ENCODE measurements at places on chromosomes 2 and 18.

GRCh38 chr2:80858965-80859364 is 554.4 kb upstream of the LRRTM1 start:
- DNase-seq, result no peak

DNA sequence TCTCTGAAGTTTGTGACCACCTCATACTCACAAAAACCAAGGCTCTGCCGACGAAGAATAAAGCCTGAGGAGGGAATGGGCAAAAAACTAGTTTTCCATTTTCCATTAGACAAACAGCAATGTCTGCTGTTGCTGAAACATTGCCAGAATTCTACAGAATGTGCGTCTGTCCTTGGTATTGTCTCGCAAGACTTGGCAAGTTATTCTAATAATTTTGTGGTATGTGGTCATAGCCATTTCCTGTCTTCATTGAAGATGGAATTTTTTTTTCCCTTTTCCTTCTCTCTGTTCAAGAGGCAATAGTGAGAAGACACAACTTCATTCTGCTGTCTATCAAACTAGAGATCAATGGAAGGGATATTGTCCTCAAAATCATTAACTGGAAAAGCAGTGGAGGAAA is 296.1 kb downstream of the RND3 start:
- DNase-seq, result no peak

DNA sequence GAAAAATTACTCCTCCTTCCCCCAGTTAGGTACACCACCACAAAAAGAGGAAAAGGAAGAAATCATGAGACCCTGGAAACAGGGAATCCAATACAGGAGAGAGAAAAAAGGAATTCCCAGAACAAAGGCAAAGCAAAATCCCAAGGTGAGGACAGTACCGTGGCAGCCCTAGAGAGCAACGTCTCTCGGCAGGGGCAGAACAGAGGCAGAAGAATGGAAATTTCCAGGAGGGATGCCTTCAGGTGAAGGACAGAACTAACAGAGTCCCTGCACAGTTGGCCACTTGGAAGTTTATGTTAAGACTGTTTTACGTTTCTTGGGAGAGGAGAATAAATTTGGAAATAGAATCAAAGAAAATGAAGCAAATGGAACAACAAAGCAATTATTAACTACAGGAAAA is 27.7 kb downstream of the GRB14 start:
- no peak for DNase-seq

GRCh38 chr2:175861958-175862357 is 140.1 kb downstream of the LNPK start:
- DNase-seq, result no peak

GRCh38 chr2:149344105-149344504 is 13.7 kb downstream of the LYPD6 start:
- no peak for DNase-seq
